ENCODE measurements at places on chromosomes 2 and 18. TPM values are rescaled to one million over a fixed set of nuclear protein-coding genes. Genes with fewer than 3 reads are reported as not detected.

DNA sequence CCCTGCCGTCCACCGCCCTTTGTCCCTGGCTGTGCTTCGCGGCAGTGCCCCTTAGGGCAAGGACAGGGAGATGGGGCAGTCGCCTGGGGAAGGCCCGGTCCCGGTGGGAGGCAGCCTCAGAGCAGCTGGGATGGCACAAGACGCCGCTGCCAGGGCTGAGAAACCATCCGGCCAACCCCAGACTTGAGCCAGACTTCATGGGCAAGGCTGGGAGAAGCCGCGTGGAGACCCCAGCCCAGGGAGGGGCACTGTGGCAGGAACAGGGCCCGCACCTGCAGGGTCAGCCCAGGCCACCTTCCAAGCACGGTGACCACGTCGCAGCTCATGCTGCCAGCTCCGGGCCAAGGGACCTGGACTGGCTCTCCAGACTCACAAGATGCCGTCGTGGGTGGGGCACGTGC lies 84.0 kb downstream of the NFATC1 start:
- no peak for DNase-seq

TMEM37 gene
- 54.9 TPM for polyA plus RNA-seq

- no peak for DNase-seq
Measured at GRCh38 chr2:15840148-15840547, 100.2 kb upstream of the MYCN start.

GRCh38 chr18:50189160-50189559 lies 5.8 kb downstream of the MYO5B start:
- DNase-seq: no peak

GRCh38 chr2:13597176-13597575 lies 880.4 kb downstream of the TRIB2 start:
- no peak for DNase-seq

DNA sequence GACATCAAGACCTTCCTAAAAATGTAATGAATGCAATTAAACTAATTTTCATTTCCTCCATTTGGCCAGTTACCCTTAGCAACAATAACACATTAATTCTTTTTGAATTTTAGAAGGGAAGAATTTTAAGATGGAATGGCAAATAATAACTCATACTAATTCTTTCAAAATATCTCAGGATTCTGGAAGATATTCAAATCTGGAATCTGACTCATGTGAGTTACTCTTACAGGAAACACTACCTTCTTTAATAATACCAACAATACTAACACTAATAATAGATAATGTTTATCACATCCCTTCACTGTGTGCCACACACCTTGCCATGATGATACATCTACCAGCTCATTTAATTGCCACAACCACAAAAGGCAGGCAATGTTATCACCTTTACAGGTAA lies 46.4 kb downstream of the ZNF521 start:
- DNase-seq: no peak

GRCh38 chr2:96526615-96527285 lies 9.8 kb upstream of the ARID5A start:
- DNase-seq: no peak

GRCh38 chr2:102592601-102593000 lies 26.8 kb upstream of the SLC9A2 start:
- DNase-seq: no peak

STPG4 gene
- polyA plus RNA-seq: not detected

DNA sequence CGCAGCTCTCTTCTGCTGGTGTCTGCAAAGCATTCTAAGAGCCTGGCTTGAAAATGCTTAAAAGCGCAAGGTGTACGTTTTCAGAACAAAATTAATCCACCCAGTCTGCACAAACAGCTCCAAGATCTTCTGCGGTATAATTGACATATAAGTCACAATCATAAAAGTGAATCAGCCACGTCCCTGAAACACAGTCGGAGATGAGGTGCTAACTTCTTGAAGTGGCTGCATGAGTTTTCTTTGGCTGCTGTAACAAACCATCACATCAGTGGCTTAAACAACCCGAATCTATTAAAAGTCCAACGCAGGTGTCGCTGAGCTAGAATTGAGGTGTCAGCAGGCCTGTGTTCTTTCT lies 32.6 kb downstream of the ARL4C start:
- no peak for DNase-seq

RNF152 gene
- 14.5 TPM for polyA plus RNA-seq

ZNF396 gene
- 7.2 TPM for polyA plus RNA-seq

DNA sequence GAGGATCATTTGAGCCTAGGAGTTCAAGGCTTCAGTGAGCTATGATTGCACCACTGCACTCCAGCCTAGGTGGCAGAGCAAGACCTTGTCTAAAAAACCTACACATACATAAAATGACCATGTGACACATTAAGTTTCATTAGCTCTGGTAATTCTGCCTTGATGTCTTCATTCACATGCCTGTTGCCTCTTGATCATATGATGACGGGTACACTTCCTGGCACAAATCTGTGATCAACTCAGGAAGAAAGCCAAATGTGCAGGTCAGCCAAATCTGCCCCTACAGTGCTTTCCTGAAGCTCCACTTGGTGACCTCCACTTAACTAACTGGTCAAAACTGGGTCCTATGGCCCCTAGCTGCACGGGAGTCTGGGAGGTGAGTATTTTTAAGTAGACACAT lies 54.4 kb upstream of the B3GNT7 start:
- DNase-seq: no peak

COL4A4 gene
- polyA plus RNA-seq: 48.3 TPM

Measured in renal cortex interstitium (tissue), 15 donors.